NCI-H2029 (cell line): ENCODE measurements at places on chromosomes 1 and 21.

DNA sequence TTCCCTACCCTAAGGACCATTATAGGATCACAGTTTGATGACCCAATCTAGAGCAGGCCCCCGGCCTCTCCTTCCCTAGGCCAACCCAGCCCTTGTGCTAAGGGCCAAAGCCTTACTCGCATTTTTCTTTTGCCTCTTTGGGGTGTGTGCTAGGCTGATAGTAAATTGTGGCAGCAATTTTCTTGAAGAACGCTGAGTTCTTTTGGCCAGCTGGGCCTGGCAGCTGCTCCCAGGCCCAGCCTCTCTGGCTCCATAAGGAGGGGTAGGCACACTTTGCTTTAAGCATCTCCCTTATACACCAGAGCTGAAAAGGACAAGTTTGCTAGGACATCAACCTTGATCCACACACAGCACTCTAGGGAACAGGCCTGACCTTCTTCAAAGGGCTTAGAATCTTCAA, 4.2 kb downstream of the OLFML2B start:
- DNase-seq, result no peak

- DNase-seq, result no peak
Observed at GRCh38 chr1:173532237-173532636, 55.1 kb downstream of the PRDX6 start.

- DNase-seq, result no peak
Observed at GRCh38 chr1:82994616-82995263, 1004.2 kb downstream of the TTLL7 start.

- DNase-seq, result no peak
Observed at GRCh38 chr1:89363638-89364536, at the start of gene GBP6. Gene GBP6, plus strand, starts transcription at chr1:89364059. Its CDS starts 4,493 bp downstream, at chr1:89368552.

GRCh38 chr21:40567501-40567900, 279.5 kb downstream of the DSCAM start:
- DNase-seq, result no peak

- no peak for DNase-seq
Observed at GRCh38 chr1:212267460-212267859, 17.8 kb upstream of the PPP2R5A start.
